Naive thymus-derived CD8-positive, alpha-beta T cell (primary cell): ENCODE measurements at places on chromosomes 16 and 17.

DNA sequence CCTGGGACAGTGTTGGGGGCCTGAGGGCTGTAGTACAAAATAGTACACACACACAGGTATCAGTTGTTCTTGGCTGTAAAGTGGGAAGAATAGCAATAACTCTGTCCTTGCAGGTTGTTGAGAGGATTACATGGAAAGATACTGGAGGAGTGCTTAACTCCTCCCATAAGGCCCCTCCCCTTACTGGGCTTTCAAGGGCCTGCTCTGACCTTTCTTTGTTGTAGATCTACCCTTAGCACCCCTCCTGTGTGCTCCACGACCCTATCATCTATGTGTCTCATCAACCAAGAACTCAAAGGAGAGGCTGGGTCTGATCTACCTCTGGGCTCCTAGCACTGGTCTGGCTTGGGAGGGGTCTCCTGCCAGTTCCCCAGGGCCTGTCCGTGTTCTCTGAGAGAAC lies 8.3 kb upstream of the EDC4 start:
- no peak for DNase-seq

- no peak for DNase-seq
These were observed 25.6 kb downstream of the UNK start for GRCh38 chr17:75810216-75810615.

DNA sequence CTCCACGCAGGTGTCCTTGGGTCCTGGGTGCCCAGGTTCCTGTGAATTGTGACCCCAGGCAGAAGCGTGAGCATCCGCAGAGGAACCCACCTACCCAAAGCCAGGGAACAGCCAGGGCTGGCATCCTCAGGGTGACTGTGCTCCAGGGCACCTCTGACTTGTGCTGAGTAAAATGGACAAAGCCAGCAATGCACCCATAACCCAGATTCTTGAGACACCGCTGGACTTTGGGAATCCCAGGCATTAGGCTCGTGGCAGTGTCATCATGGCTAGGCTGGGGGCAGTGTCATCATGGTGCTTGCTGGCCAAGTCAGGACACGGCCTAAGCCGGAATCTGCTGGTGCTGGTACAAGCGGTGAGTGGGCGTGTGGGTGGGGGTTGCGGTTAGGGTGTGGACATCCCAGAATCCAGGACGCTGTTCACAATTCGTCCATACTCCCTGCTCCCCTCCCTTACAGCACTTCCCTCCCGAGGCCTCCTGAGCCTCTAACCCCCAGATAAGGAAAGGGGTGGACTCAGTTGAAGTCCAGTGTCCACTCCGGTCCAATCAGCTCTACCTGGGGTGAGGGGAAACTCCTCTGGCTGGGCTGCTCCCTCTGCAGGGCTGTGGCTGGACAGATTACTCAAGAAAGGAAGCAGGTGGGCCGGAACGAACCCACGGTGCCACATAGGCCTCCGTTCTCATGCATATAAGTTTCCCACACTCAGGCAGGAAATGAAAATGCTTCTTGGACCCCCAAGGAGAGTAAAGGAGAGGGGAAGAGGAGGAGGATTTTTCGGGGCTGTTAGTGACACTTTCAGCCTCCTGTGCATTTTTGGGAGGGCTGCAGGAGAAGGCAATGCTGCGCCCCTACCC lies 138.9 kb downstream of the SEC14L1 start:
- no peak for DNase-seq

GRCh38 chr16:62038646-62039045 lies 2.4 kb upstream of the CDH8 start:
- DNase-seq: no peak

DNA sequence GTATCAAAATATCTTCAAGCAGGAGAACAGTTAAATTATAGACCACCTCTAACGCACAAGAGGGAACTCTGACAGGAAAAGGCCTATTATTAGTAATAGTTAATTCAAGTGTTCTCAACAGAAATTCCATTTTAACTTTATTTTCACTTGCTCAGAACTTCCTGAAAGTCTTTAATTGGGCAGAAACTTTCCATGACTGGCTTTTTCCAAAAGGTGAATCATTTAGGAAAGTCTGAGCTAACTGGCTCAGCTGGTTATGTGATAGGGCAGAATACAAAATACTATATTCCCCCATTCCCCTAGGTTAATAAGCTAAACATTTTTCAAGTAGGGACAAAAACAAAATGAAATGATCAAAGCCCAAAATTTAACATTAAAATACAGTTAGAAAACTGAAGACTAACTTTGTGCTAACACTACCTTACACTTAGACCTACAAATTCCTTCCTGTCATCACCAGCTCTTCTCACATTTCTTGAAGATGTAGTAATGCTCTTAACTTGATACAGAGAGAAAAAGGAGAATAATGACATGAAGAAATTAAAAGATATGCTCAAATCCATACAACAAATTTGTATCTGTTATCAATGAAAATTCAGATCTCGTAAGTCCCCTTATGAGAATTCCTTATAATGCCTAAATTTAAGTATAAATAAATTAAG lies 31.0 kb downstream of the CFDP1 start:
- DNase-seq: no peak

DNA sequence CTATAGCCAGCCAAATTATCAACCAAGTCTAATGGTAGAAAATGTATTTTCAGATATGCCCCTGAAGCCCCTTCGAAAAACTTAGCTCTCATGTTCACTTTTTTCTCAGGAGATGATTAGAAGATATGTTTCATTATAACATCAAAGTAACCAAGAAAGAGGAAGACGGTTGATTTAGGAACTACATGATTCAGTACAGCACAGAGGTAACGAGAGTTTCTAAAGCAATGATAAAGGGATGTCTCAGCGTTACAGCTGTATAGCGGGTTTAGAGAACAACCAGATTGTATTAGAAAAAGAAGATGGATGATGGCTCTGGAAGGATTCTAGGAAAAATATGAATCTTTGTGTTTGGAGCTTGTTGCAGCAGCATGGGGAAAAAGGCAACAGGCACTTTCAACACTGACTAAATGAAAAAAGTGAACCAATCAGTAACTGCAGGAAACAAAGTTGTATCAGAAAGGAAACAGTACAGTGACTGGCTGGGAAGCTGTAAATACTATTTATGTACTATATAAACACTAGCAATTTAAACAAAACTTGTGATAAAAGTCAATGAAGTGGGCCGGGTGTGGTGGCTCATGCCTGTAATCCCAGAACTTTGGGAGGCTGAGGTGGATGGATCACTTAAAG lies 21.5 kb downstream of the MBTD1 start:
- DNase-seq: peak; percentile 7

DNA sequence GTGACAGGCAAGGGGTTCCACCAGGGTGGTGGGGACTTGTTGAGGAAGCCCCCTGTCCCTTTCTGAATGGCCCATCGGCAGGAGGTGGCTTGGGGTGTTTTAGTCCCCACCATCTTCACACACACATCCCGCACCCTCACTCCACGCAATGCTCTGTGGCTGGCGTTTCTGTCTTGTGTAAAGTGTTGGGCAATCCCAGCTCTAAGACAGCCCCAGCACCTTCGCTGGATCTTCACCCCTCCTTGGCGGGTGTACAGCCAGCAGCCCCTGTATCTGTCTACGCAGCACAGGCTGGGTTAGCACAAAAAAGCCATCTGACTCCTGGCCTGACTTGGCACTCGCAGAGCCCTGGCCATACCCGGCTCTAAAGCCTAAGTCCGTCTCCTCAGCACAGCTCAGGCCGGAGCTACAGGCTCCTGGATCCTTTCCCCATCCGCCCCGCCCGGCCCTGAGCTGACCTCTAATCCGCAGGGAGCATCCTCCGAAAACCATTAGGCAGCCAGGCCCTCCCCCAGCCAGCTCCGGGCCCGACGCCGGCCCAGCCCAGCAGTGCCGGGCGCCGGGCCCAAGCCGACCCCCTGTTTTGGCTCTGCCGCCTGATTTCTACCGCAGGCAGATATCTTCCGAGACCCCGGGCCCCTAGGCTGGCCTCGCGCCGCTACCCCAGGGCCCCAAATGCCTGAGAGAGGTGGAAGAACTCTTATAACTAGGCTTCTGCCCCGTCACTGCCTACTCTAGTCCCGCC lies 42.4 kb upstream of the TAC4 start:
- DNase-seq: no peak
